HTR-8/SVneo (cell line): ENCODE measurements at places on chromosomes 5 and 9.

GRCh38 chr9:7324152-7324598, 475.4 kb downstream of the DMAC1 start:
- no peak for DNase-seq

GRCh38 chr5:133723651-133724366, 111.5 kb upstream of the FSTL4 start:
- no peak for DNase-seq

- DNase-seq: no peak
Measured at GRCh38 chr5:143752165-143752850, 59.7 kb upstream of the HMHB1 start.

- no peak for DNase-seq
Measured at GRCh38 chr9:33198165-33198564, 31.0 kb upstream of the B4GALT1 start.

GRCh38 chr5:43432486-43433375, 20.5 kb upstream of the CCL28 start:
- peak; percentile 91 for DNase-seq

- no peak for DNase-seq
Measured at GRCh38 chr5:136084698-136085097, 47.9 kb upstream of the SMAD5 start.
